ENCODE measurements at places on chromosomes 7 and 10.

- DNase-seq = no peak
Measured at GRCh38 chr10:110629680-110630191, 14.4 kb upstream of the RBM20 start.

DNA sequence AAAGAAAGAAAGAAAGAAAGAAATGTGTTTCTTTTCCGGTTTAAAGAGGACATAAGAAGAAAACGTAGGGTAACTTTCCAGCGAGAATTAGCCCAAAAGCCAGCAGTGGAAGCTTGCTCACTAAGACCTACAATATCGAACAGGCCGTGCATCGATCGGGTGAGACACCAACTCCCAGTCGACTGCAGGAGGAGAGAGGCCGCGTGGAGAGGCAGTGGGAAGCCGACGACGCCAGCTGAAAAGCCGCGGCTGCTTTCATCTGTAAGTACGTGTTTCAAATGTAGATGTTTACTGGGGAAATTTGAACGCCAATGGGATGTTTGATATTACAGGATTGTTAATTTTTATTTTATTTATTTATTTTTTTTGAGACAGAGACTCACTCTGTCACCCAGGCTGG is 28.6 kb upstream of the GIMAP8 start:
- no peak for DNase-seq

GRCh38 chr10:12405342-12406320 is 56.3 kb downstream of the CAMK1D start:
- no peak for DNase-seq

DNA sequence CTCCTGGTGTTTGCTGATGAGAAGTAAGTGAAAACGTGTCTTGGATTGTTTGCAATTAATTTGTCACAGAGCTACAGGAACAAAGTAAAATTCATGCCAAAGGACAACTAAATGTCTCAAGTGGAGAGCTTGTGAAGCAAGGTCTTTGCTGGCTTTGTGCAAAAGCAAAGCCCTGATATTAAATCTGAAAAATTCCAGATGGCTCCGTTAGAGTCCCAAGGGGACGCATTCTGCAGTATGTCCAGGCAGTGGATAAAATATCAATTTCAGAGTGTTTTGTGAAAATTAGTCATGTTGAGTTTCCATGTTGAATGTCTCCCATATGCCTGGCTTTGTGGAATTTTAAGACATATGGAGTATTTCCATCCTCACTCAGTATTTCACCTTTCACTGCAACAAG is 102.5 kb upstream of the PTN start:
- DNase-seq = no peak

- DNase-seq = no peak
Measured at GRCh38 chr7:37657816-37658215, 25.8 kb upstream of the GPR141 start.

- DNase-seq = no peak
Measured at GRCh38 chr10:33497338-33497737, 162.9 kb upstream of the NRP1 start.

- no peak for DNase-seq
Measured at GRCh38 chr7:46606761-46607160, 685.7 kb upstream of the IGFBP3 start.

DNA sequence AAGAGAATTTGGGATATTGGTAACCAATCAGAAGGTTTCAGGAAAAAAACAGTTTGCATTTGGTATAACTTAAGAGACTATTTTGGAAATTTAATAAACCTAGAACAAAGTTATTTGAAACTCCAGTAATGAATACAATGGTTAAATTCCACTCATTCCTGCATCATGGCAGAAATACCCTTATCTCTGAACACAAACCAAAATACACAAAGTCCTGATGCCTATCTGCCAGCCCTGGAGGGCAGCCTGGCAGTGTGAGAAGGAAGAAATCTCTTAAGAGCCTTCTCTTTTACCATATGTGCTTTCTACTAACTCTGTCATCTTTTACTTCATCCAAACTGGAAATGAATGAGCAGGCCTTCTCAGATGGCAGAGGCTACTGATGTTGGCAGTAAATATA is 147.1 kb upstream of the LYZL1 start:
- no peak for DNase-seq

DNA sequence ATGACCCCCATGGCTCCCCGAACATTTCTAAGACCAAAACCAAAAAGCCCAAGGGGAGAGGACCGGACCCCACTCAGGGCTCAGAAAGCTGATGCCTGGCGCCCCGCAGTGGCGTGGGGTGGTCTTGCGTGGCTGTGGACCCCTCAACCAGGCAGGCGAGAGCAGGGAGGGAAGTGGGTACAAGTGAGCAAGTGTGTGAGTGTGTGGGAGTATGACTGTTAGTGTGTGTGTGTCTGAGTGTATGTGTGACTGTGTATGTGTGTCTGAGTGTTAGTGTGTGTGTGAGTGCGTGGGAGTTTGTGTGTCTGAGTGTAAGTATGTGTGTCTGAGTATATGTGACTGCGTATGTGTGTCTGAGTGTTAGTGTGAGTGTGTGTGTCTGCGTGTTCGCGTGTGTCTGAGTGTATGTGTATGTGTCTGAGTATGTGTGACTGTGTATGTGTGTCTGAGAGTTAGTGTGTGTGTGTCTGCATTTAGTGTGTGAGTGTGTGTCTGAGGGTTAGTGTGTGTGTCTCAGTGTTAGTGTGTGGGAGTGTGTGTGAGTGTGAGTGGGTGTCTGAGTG is 34.0 kb upstream of the INSIG1 start:
- DNase-seq = no peak

- no peak for DNase-seq
Measured at GRCh38 chr7:31091924-31092434, 39.9 kb downstream of the ADCYAP1R1 start.

GRCh38 chr7:8157296-8157695 is 104.7 kb downstream of the ICA1 start:
- no peak for DNase-seq

- no peak for DNase-seq
Measured at GRCh38 chr7:6200971-6201370, 71.5 kb downstream of the CYTH3 start.
